Dorsolateral prefrontal cortex (tissue), 122 donors: ENCODE measurements at places on chromosomes 1 and 21. TPM values are rescaled to one million over a fixed set of nuclear protein-coding genes. Genes with fewer than 3 reads are reported as not detected.

Gene BRDT
- not detected for total RNA-seq

Gene RHCE
- 3.4 TPM for total RNA-seq

Gene MPZ
- 6.8 TPM for total RNA-seq

Gene DMRTA2
- total RNA-seq = 0.71 TPM

Gene TNFRSF18
- total RNA-seq = 0.99 TPM

Gene GFI1
- total RNA-seq = 0.26 TPM

Gene OR2M3
- total RNA-seq = 2.0 TPM

Gene IGSF5
- total RNA-seq = 0.78 TPM

Gene JAM2
- total RNA-seq = 22.9 TPM

DNA sequence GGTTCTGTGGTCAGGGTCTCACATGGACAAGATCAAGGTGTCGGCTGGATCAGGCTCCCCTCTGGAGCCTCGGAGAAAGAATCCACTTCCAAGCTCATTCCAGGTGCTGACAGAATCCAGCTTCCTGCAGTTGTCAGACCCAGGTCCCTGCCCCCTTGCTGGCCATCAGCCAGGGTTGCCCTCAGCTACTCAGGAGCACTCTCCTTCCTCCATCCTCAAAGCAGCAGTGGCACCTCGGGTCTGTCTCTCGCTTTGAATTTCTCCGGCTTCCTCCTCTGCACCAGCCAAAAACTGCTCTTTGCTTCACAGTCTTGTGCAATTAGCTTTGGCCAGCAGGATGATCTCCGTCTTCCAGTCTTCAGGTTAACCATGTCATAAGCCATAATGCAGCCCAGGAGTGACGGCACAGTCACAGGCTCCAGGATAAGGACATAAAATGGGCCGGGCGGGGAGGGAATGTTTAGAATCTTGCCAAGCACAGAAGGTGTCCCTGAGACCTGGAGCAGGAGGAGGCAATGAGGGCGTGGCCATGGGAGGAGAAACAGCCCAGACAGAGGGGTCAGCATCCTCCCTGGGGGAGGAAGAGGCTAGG, 79.4 kb upstream of the SLC25A33 start:
- no peak for DNase-seq

DNA sequence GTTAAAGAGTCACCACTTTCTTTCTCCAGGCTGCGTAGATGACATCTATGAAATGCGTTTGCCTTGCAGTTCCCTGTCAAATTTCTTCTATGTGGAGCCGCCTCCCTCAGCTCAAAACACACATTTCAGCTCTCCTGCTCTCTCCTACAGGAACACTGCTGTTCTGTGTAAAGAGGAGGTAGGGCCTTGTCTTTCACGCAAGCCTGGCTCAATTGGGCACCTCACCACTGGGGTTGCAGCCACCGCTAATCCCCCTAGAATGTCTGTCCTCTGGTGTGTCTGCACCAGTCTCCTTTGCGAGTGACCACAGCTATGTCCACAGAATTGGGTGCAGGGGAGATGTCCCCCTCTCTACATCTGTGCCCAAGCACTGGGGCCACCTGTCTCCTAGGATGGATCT, 31.8 kb upstream of the CFHR4 start:
- DNase-seq = no peak

- no peak for DNase-seq
These were observed 37.8 kb downstream of the IER5 start for GRCh38 chr1:181126289-181126688.

DNA sequence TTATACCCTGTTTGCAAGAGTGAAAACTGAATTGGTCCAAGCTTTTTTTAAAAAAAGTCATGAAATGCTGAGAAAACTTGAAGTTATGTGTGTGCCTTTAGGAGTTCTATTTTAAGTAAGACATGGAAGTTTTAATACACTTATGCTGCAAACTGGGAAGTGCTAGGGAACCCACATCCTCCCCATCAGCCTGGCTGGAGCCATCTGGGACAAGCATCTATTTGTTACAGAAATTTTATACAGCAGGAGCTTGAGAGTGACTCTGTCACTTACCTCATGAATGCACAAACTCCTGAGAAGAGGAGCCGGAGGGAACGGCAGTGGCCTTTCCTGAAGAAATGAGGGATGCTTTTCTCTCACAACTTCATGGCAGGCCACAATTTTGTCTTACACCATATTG, 78.2 kb upstream of the SLC44A3 start:
- DNase-seq = no peak

- no peak for DNase-seq
These were observed 995 bp upstream of the KIF26B start for GRCh38 chr1:245153552-245154428.

GRCh38 chr1:213448360-213448759, 397.3 kb downstream of the RPS6KC1 start:
- no peak for DNase-seq

- no peak for DNase-seq
These were observed 173.1 kb upstream of the GALNT2 start for GRCh38 chr1:229893762-229894444.

DNA sequence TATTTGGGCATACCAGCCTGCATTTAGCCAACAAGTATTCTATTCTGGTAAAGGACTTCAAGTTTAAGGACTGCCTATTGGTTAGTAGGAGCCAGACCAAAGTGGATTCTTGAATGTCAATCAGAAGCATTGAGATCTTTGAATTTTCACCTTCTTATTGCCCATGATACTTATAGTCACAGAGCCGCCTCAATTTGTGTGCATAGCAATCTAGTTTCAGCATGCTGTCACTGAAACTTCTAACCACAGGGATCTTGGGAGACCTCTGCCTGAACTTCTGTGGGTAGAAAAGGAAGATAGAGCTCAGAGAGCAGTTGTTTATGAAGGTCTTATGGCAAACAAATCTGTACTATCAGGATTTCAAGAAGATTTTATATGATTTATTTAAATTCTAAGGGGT, 501.4 kb upstream of the USP24 start:
- DNase-seq = no peak

GRCh38 chr1:247528812-247529474, 7.3 kb downstream of the OR2C3 start:
- DNase-seq = no peak

- no peak for DNase-seq
These were observed 73.8 kb upstream of the SSX2IP start for GRCh38 chr1:84763912-84764680.

GRCh38 chr1:32068957-32069588, 3.7 kb upstream of the TMEM39B start:
- no peak for DNase-seq

GRCh38 chr1:160144921-160145320, 6.5 kb upstream of the ATP1A4 start:
- no peak for DNase-seq

DNA sequence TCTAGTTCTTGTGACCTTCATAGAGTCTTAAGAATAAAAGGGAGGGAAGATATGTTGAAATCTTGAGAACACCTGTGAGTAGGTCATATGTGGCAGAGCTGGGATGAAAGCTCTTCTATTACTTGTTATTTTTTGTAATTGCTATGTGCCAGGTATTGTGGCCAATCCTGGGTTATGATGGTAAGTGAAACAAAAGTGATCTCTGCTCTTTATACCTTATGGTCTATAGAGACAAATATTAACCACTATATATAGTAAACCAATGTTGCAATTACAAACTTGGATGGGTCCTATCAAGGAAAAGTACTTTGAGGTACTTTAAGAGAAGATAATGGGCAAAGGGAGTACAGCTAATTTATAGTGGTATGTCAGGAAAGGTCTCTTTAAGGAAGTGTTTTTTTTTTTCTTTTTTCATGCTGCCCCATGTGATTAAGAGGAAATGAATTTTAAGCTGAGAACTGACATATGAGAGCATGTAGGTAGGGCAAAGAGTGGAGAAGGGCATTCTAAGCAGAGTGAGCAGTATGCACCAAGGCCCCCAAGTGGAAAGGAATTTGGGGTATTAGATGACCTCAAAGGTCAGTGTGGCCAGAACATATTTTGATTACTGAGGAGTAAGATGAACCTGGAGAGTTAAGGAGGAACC, 43.3 kb downstream of the POU2F1 start:
- no peak for DNase-seq

- DNase-seq = no peak
These were observed 28.5 kb upstream of the KCNQ4 start for GRCh38 chr1:40755067-40755466.

DNA sequence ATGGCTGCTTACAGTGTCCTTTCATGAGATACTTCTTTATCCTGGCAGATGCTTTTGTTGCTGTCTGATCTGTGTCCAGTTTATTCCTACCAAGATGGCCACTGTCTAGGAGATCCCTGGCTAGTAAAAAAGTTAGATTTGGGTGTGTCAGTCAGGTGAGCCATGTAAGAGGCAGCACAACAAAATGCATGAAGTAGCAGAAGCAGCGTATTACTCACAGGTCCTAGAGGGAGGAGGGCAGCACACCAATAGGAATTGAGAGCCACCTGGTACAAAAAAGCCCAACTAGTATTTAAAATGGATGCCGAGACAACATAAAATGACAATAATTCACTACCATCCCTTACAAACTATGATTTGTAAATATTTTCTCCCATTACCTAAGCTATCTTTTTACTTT, 22.8 kb upstream of the ZNF697 start:
- DNase-seq = no peak

DNA sequence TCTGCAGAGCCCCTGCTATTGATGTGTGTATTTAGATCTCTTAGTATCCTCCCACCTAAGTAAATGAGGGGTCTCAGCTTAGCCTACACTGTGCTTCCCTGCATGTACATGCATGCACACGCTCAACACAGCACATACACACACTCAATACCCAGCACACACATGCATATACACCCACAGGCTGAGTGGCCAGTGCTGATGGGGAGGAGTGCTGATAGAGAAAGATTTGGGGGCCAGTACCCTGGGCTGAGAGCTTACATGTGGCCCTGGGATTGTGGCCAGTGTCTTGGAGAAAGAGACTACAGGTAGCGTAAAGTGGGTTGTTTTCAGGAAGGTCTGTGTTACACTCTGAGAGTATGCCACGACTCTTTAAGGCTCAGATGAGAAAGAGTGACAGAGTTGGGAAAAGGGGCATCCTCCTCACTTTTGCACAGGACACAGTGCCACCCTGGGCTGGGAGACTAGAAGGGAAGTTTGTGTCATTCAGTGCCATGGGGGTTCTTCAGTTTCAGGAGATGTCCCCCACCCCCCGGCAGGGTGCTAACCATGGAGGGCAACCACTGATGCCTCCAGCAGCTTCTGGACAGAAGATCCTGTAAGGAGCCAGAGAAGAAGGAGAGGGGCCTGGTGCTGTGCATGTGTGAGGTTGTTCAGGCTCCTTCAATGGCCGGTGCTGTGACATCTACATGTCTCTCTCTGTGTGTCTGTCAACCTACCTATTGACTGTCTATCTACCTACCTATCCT, 166.8 kb downstream of the RHOU start:
- DNase-seq = no peak

DNA sequence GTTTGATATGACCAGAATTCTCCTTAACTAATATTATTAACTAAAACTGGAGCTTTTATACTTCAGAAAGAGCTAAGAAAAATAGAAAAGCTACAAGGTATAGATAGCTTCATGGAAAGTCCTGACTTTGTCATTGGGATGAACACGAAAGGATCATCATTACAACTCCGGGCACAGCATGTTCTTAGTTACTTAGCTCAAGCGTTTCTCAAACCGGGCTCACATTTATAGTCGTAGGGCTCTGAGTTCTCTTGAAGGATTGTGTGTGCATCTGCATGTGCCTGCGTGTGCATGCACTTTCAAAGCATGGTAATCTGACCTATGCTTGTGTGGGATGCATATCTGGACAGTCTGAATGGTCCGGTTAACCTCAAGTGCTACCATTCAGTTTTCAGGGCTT, 20.4 kb upstream of the MAP10 start:
- no peak for DNase-seq

DNA sequence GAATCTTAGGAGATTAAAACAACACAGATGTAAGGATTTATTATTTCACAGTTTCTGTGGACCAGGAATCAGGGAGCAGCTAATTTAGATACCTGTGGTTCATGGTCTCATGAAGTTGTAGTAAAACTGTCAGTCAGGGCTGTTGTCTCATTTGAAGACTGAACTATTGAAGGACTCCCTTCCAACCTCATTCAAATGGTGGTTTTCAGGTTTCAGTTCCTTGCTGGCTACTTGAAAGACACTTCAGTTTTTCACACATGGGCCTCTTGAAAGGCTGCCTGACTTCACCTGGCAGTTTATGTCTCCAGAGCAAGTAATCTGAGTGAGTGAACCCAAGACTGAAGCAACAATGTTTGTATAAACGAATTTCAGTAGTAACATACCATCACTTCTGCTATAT, 915.9 kb downstream of the PLA2G4A start:
- DNase-seq = no peak

DNA sequence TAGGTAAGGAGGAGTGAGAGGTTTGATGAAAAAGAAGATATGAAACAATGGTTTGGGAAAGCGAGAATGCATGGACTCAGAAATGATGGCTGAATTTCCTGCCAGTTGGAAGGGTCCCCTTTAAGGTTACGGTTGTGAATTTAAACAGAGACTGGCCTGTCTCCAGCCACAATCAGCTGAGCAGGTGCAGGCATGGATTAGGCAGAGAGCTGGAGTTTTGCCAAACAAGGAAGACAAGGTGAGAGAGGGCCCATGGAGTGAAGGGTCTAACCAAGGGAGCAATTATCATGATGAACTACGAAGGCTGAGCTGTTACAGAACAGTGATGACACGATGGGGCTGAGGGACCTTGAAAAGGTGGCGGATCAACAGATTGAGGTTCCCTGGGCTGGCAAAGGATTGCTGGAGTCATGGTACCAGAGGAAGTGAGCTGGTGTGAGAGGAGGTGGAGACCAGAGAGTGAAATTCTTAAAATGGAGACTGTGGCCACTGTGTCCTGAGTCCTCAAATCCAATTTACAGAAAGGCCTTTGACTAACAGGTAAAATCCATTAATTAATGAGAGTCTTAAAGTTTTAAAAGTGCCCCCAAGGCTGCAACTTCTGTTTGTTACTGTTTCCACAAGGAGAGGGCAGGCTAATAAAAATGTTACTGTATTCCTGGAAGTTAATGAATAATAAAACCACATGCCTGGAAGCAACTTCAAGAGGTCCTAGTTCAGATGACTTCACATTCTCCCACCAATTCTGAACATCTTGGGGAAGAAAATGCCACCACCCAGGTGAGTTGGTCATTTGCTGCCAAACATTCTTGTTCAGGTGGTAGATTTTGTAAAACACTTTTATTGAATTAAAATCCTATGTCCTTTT, 41.5 kb downstream of the LHX9 start:
- no peak for DNase-seq

GRCh38 chr21:45013260-45013841, 61.0 kb upstream of the ADARB1 start:
- DNase-seq = no peak

GRCh38 chr1:106178791-106179190, 877.7 kb upstream of the PRMT6 start:
- no peak for DNase-seq

GRCh38 chr1:229192031-229192430, 78.9 kb upstream of the RAB4A start:
- no peak for DNase-seq
